ENCODE measurements at places on chromosomes 4 and X.

GRCh38 chr4:152065545-152065944 lies 304.7 kb upstream of the GATB start:
- no peak for DNase-seq

GRCh38 chr4:2267320-2267811 lies 5.5 kb upstream of the MXD4 start:
- no peak for DNase-seq

GRCh38 chr4:15042529-15043167 lies 40.4 kb downstream of the CPEB2 start:
- no peak for DNase-seq

DNA sequence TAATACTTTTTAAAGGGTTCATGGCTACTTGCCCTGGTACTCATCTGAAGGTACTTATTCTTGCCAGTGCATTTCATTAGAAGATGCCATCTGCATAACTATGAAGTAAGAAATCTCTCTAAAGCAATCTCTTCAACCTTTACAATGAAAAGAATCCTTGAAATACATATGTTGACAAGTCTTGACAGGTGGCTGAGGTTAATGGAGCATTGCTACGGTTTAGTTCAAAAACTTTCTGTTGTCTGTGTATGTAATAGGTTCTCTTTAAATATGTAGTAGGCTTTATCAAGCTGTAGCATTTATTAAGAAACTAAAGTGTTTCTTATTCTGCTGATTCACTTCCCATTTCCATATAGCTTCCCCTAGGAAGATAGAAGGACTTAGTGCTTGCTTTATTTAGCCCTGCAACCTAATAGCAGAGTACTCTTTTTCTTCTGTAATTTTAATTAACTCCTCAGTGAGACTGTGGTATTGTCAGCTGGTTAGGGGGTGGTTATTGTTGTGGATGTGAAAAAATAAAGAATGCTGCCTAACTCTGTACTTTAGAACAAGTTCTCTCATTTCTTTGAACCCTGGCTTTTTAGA lies 39.3 kb downstream of the SLAIN2 start:
- DNase-seq: no peak

DNA sequence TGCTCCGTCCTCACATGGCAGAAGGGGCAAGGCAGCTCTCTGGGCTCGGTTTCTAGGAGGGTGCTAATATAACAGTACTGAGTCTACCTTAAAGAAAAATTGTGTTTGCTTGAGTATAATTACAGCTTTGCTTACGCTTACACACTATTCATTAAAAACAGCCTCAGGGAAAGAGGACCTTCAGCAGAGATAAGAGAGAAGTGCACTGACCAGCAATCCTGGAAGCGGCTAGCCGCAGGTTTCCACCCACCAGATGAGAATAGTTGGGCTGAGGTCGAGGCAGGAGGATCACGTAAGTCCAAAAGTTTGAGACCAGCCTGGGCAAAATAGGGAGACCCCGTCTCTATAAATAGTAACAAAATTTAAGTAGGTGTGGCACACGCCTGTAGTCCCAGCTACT lies 15.2 kb upstream of the MRFAP1 start:
- DNase-seq: no peak

DNA sequence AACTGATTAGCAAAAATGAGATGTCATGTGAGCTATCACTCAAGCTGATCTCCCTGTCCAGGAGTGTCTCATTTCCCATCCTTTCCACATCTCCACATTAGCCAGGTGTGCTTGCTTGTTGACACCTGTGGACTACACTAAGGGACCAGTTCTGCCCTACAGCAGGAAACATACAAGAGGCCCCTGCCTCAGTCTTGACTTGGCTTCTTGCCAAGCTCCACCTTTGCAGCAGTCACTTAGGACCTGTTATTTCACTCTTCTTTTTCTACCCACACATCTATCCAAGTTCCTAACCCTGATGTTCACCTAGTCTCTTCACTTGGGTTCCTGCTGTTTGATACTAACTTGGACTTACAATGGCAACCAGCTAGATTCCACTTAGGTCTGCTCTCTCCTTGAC lies 13.2 kb downstream of the FRMD7 start:
- no peak for DNase-seq

GRCh38 chr4:165478260-165478659 lies 99.5 kb downstream of the CPE start:
- no peak for DNase-seq
